Motor neuron (in vitro differentiated cells): ENCODE measurements at places on chromosomes 11 and 22.
A peak's percentile ranks its signal among the peaks of the same experiment; 100 is the strongest.

DNA sequence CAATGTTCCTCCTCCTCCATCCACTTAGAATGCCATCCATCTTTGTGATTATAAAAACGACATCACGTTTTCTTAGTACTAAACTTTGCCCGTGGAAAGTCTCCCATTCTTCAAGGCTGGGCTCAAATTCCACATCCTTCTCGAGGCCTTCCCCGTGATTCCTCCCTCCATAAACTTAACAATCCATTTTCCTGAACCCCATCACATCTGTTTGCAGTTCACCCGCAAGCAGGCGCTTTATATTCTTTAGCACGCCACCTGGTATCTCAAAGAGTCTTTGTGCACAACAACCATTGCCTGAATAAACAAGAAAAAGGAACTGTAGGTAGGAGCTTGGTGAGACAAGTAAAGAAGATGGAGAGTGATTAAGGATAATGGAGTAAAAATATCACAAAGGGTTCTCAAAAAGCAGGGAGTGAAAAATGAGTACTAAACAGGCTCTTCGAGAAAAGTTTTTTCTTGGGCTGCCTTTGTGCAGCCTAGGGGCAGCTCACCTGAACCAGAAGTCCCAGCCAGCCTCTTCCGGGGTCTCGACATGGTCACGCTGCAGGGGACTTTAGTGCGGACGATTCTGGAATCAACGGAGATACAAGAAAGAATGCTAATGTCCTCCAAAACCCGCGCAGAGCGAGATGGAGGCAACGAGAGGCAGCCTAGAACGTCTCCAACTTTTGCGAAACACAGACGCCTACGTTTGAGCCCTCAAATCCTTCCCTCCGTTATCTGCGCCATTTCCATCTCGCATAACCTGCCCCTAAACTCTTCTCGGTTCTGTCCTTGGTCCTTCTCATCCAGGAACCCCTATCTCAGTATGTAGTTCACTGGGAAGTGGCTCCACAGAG lies 585 bp downstream of the THYN1 start:
- ATAC-seq, result peak; percentile 50

DNA sequence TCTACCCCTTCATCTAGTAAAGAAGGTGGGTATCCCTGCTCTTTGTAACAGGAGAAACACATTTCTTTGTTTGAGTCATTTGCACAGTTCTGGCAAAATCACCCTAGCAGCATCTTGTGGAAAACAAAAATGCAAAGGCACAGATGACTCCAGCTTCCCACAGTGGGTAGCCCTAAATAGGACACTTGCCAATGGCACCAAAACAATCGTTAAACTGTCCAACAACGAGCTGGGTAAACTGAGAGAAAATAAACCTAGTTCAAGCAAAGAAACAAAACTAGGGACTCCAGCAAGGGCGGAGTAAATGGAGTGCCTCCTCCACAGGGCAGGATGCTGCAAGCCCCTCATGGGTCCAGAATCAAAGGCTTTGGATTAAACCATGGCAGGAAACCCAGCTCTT lies 239.5 kb downstream of the NTM start:
- ATAC-seq, result no peak

GRCh38 chr11:78289552-78290292 lies 101.0 kb downstream of the USP35 start:
- ATAC-seq, result no peak

GRCh38 chr11:47436726-47437125 lies 10.5 kb upstream of the PSMC3 start:
- no peak for ATAC-seq

DNA sequence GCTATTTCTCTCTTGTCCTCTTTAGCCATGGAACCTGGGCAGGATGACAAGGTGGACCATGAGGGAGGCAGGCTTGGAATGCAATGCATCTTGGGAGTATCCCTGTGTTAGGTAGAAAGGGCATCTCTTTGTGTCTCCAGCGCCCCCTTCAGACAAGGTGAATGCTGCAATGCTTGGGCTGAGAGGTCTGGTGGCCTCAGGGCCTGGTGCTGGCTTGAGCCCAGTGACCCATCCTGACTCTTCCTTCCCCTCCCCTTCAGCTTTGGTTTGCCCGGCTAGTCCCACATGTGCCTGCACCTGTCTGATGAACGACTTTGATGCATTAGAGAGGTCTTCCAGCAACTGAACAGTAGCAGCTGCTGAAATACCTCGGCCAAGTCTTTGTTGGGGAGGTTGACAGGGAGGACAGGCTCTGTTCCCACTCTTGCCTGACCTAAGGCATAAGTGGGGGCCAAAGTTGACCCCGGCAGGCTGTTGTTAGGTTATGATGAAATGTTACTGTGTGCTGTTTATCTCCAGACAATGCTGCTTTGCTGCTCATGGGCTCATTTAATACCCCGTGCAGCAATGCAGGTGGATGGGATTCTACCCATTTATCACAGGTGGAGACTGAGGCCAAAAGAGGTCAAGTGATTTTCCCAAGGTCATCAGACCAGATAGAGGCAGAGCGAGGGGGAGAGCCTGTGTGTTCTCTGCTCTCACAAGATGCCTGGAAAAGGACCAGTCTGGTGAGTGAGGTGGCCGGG lies 22.5 kb downstream of the MYO18B start:
- ATAC-seq, result no peak

DNA sequence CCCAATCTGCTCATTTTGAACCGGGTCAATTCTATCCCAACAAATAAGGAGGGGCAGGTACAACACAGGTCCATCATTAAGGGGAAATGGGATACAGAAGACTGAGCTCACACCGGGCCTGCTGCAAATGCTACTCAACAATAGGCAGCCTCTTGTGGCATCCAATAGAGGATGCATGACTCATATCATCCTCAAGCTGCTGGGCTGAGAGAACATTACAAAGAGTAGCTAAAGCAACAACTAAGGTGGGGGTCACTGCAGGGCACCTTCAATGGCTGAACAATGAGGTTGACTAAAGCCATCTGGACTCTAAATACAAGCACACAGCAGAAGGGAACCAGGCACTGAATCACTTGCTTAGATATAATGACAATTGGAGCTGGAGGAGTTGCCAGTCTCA lies 130.1 kb upstream of the SYN3 start:
- ATAC-seq, result no peak

DNA sequence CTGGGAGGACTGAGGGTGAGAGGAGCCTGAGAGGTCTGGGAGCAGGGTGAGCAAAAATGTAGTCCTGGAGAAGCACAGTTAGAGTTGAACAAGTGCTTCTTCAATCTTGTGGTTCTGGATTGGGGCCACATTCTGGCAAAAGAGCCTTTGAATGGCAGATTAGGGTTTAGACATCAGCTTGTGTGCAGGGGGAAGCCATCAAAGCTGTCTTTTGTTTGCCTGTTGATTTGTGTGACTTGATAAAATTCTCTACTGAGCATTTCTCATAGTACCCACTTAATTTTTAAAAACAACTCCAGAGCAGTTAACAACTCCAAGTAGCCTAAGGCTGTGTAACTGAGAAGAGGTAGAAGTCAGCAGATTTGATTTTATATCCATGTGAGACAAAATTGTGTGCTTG lies 166.2 kb downstream of the FAT3 start:
- ATAC-seq, result no peak

DNA sequence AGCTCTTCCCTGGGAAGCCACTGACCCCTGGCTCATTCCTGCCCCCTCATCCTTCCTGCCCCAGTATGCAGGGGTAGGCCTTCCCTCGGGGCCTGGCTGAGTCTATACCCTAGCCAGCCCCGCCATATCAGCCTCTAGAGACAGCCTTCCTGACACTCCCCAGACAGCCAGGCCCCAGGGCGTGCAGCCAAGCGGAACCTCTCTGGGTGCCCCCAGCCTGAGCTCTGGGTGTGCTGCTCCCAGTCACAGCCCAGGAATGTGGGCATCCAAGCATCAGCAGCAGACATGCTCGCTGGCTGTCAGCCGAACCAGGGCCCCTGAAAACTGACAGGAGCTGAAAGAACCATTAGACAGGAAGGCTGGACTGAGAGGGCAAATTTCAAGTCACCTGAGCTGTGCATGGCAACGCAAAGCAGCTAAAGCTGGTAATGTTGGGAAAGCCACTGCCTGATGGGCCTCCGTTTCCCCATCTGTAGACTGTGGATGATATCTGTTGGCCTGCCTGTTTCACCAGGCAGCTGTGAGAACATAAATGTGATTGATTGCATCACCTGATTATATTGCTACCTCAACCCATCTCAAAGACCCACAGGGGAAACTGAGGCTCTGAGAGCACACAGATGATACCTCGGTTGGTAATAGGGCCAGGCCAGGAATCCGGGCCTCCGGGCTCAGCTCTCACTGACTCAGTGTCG lies 93.2 kb downstream of the LRRC32 start:
- ATAC-seq, result peak; percentile 81

DNA sequence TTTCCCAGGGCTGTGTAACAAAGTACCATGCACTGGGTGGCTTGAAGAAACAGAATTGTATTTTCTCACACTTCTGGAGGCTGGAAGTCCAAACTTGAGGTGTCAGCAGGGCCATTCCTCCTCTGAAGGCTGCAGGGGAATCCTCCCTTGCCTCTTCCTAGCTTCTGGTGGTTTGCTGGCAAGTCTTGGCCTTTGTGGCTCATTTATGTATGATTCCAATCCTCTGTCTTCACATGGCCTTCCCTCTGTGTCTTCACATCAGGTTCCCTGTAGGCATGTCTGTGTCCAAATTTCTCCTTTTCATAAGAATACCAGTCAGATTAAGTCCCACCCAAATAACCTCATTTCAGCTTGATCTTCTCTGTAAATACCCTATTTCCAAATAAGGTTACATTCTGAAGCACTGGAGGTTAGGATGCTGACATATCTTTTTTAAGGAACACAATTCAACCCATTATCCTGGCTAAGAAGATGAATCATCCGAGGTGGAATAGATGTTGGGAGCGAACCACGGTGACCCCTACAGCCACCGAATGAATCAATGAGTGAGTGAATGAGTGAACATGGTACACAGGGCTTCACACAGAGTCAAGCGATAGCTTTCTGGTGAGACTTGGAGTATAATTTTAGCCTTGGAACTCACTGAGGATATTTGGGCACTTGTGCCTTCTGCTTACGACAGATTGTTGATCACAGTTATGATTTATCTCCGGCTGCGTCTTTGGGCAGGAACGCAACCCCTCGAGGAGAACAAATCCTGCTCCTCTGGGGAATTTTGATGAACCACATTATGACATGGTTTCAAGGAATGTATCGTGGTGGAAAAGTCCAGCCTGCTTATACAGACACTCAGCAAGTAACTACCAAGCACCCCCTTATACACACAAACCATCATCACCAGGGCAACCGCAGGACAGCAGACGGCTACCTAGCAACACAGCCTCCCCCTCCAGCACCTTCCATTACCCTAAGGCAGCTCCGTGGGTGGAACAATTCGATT lies 34.3 kb upstream of the MICAL2 start:
- ATAC-seq, result peak; percentile 85

DNA sequence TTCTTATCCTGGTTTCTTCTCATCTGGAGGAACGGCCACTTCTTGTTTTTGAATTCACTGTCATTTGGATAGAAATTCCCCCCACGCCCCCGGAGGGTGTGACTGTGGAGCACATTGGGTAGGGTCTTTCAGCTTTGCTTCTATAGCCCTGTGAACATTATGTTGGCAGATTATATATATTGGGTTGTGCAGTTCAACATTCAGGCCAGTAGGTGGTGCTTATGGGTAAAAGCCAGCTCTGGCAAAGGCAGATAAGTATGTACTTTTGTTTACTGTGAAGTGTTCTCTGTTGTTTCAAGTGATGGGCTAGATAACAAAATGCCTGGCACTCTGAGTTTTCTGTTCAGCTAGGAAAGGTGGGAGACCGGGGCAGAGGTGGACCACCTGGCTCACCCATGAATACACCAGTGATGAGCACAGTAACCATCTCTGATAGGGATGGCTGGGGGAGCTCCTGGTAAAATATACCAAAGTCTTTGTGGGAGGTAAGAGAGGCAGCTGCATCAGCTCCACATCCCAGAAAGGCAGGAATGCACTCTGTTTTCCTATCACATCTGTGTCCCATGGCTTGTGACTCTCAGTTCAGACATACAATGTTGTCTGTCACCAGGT lies 1348.2 kb upstream of the RAG2 start:
- ATAC-seq, result no peak

GRCh38 chr22:31818481-31819392 lies 64.9 kb downstream of the DEPDC5 start:
- ATAC-seq, result no peak

- ATAC-seq, result peak; percentile 28
Observed at GRCh38 chr11:109071712-109072524, 350.1 kb upstream of the C11orf87 start.

DNA sequence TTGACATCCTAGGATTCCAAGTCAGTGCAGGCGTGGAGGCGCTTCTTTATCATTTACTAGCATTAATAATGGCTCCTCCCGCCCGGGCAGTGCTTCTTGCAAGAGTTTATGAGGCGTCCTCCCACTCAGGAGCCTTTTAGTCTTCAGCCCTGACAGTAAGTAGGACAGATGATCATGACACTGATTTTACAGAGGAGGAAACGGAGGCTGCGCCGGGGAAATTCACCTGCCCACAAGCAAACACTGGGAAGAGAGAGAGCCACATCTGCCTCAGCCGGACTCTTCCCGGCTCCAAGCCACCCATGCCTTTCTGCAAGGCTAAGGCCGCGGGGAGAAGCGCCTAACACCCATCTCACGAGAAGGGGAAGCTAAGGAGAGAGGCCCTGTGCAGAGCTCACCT lies 35.9 kb downstream of the KIAA0930 start:
- ATAC-seq, result no peak

- ATAC-seq, result no peak
Observed at GRCh38 chr22:40610329-40610850, 26.1 kb downstream of the MRTFA start.

DNA sequence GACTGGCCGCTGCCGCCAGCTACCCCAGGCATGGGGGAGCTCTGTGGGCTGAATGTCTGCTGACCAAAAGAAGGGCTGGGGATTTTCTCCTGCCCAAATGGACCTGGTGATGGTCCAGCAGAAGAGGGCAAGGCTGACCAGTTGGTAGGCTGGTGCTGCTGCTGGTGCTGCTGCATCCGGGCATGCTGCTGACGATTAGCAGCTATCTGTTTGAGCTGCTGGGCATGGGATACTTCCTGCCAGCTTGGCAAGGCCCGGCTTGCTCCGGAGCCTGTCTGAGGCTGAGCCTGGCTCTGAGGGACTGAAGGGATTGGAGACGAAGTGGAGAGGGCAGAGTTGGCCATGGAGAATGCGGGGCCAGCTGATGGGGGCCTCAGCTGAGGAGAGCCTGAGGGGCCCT lies 168.6 kb upstream of the MTMR2 start:
- no peak for ATAC-seq

DNA sequence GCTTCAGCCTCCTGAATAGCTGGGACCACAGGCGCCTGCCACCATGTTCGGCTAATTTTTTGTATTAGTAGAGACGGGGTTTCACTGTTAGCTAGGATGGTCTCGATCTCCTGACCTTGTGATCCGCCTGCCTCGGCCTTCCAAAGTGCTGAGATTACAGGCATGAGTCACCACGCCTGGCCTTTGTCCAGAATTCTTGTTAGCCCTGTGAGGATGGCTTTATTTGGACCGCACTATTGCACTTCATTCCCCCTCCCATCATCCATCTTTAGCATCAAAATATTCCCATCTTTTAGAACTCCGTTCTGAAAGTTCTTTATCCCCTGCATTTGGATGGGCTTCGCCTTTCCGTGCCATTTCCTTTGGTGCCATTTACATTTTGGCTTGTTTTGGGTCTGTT lies 2.6 kb downstream of the SAMM50 start:
- no peak for ATAC-seq

- no peak for ATAC-seq
Observed at GRCh38 chr11:5701055-5701577, 11.5 kb downstream of the TRIM22 start.
